ENCODE measurements at places on chromosomes 3 and 15.

- no peak for DNase-seq
Measured at GRCh38 chr15:77695961-77696582, 63.4 kb upstream of the LINGO1 start.

DNA sequence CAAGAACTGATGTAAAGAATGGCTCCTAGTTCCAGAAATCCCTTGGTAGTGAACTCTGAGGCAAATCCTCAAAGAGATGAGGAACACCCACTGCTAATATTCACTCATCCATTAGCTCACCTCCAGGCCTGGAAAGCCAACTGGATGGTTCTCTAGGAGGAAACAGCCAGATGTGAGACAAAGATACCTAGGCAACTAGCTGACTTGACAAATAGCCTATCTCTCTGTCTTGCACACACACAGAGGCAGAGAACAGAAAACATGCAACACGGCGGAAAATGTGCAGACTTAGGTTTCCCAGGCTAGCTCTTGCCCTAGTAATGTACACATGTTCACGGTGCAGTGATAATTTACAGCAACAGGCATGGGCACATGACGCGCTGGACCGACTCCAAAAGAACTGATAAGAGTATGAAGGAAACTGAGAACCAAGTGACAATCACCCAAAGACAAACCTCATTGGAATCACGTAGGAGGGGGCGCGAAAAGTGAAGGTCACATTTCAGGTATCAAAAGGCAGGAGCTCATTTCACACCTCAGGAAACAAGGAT is 318.1 kb downstream of the FOXP1 start:
- DNase-seq: no peak

DNA sequence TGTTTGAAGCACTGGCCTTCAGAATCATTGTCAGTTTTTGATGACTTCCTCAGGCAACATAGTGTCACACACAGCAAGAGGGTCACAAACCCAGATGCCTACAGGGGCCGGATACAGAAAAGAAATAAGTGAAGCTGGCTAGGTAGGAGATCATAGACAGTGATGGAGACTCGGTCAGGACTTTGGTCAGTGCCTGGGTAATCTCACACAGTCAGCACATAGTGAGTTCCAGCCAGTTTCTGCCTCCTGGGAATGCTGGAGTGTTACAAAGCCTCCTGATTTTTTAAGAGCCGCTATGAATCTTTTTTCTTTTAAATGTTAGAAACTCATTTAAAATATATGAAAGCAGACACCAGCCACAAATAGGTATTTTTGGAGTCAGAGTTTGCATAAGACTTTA is 399.1 kb downstream of the IL5RA start:
- no peak for DNase-seq

DNA sequence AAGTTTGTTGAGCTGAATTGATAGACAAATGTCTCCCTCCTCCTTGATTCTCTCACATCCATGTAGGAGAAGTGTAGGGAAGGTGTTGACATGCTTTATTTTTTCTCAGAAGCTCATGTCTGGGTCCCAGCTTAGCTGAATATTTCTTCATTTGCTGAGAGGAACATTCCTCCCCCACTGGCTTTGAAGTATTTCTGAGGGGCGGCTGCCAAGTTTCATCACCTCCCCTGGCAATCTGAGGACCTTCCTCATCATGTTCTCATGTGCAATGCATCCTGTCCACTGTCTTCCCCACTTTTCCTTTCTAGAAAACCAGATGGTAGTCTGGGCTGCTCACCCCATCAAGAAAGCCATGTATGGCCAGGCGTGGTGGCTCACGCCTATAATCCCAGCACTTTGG is 168.9 kb upstream of the RGMA start:
- no peak for DNase-seq

DNA sequence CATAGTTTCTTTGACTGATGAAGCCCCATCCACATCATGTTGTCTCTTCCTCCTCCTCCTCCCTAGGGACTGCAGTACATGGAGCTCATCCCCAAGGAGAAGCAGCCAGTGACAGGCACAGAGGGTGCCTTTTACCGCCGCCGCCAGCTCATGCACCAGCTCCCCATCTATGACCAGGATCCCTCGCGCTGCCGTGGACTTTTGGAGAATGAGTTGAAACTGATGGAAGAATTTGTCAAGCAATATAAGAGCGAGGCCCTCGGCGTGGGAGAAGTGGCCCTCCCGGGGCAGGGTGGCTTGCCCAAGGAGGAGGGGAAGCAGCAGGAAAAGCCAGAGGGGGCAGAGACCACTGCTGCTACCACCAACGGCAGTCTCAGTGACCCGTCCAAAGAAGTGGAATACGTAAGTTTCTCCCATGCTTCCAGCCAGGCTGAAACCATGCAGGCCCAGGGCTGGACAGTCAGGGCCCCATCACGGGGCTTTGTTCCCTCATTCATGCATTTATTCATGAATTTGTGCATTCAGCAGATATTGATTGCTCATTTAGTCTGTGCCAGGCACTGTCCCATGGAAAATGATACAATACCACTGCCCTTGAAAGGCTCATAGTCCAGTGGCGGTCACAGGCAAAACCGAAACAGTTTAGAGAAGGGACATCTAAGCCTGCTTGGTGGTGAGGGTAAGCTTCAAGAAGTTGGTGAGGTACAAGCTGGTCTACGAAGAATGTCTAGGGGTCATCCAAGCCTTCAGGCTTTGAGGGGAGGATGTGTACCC is 47.1 kb downstream of the LMCD1 start:
- no peak for DNase-seq

DNA sequence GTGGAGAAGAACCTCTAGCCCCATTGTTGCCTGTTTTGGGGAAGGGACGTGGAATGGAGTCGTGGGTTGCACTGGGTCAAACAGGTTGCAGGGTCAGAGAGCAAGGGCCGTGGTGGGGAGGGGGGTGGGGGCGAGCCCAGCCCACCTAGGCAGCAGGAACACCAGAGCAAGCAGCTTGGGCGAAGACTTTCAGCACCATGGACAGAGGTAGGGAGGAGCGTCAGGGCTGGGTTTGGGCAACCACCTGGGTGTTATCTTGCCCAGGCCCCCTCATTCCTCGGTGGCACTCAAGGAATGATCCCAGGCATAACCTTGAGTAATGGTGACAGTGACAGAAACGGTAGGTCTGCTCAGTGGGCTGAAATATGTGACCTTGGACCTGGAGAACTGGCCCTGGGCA is 45.9 kb upstream of the TMEM115 start:
- peak; percentile 6 for DNase-seq

- no peak for DNase-seq
Measured at GRCh38 chr3:65978116-65978515, 60.6 kb downstream of the MAGI1 start.

GRCh38 chr3:124694486-124694885 is 35.8 kb upstream of the UMPS start:
- DNase-seq: no peak

DNA sequence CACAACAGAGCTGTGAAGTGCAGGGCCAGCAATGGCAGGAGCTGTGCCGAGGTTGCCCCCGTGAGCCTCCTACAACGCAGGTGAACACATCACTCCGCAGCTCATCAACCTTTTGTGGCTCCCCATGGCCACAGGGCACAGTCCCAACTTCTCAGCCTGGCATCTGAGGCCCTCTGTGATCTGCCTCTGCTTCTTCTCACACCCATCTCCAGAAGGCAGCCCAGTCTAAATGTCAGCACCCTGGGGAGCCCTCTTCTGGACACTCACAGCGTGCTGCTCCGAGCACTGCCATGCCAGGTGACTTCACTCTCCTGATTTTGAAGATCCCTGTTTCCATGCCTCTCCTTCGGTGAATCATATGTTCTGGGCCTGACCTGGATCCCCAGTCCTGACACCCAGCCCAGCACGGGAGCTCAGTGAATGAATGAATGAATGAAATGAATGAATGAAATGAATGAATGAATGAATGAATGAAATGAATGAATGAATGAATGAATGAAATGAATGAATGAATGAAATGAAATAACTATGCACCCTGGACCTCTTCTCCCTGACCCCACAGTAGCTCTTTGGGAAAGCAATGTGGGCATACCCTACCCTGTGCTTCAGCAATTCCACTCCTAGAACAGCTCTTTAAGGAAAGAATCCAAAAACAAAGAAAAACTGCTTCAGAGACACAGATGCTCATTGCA is 17.9 kb upstream of the SKIC8 start:
- DNase-seq: no peak

GRCh38 chr3:9986230-9986725 is 363 bp downstream of the EMC3 start:
- DNase-seq: no peak

DNA sequence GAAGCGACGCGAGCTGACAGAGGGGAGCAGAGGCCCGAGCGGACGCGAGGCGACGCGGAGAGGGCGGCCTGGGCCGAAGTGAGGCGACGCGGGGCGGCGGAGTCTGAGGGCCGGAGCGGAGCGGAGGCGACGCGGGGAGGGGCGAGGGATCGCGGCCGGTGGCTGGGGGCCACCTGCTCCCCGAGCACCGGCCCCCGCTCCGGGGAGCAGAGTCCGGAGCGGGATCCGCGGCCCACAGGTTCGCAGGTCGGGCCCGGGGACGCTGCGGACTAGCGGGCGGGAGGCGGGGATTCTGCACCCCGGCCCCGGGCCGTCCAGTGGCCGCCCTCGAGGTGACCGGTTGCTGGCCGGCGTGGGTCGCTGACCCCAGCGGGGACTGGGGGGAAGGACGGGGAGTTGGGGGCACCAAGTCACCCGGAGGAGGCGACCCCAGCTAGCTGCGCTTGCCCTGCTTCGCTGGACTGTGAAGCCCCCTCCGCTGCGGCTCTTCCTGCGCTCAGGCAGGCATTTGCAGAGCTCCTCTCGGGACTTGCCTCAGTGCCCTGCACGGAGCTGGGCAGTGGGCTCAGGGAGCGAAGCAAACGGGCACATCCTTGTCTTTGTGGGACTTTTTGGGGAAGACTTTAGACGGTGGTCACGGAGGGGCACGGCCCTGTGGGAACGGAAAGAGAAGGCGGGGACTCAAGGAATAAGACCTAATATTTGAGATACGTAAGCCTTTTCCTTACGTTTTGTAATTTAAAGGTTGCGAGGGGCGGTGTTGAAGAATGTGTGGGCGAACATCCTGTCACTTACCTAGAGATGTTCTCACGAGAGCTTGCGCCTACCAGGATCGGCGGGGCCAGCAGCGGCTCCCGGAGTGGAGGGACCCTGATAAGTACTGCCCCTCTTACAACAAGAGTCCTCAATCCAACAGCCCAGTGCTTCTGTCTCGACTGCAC is 566 bp downstream of the HMCES start:
- DNase-seq: peak; percentile 58

DNA sequence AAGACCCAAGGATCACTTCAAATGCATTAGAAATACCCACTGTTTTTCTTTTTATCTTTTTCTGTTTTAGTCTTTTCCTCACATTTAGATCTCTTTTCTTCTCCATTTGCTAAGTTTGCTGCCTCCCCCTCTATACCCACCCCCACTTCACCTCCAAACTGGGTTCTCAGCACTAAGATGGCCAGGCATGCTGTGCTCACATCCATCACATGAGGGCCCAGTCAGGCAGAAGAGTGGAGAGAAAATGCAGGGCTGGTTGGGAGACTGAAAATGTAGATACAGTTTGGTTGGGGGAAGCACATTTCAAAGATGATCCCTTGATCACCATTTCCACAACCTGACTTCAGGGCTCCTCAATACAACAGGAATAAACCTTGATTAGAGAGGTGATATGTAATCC is 8.7 kb downstream of the GAP43 start:
- no peak for DNase-seq

DNA sequence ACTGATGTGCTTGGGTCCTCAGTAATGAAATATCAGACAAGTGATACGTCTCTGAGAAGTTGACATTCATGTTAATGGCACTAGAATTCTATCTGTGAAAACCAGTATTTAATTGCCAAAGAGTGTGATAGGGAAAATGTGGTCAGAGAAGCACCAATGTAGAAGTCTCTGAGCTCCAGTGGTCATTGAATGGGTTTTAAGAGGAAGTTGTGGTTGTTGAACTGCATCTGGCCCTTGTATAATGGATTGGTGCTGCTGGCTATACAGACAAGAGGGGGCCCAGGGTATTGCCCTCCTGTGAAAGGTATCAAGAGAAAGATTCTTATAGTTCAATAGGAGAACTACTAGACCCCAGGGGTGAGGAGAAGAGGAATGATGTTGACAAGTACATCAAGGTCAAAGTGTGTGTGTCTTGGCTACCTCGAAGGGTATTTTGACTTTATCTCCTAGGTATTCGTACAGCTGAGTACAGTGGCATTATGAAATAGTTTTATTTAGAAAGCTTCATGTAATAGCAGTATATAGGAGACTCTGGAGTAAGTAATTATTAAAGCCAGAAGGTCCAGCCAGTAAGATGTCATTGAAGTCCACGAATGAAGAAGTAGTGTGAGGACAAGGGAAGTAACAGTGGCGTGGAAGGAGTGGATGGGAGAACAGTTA is 47.1 kb downstream of the CHD2 start:
- no peak for DNase-seq

DNA sequence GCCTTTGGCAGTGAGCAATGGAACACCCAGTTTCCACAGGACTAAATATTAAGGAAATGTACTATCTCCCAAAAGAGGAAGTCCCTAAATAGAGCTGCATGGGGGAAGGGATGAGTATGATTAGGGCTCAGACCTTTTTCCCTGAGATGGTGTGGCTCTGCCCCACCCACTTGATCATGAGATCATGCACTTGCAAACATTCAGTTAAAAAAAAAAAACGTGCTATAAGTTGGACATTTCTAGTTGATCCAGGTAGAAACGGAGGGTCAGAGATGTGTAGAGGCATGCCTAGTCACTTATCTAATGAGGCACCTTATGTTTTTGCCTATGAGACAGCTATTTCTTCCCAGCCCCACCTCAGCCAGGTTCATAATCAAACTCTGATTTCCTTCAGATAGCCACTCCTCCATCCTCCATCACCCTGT is 24.5 kb upstream of the SSR3 start:
- DNase-seq: no peak

- no peak for DNase-seq
Measured at GRCh38 chr15:60679256-60679655, 200.3 kb upstream of the ICE2 start.

DNA sequence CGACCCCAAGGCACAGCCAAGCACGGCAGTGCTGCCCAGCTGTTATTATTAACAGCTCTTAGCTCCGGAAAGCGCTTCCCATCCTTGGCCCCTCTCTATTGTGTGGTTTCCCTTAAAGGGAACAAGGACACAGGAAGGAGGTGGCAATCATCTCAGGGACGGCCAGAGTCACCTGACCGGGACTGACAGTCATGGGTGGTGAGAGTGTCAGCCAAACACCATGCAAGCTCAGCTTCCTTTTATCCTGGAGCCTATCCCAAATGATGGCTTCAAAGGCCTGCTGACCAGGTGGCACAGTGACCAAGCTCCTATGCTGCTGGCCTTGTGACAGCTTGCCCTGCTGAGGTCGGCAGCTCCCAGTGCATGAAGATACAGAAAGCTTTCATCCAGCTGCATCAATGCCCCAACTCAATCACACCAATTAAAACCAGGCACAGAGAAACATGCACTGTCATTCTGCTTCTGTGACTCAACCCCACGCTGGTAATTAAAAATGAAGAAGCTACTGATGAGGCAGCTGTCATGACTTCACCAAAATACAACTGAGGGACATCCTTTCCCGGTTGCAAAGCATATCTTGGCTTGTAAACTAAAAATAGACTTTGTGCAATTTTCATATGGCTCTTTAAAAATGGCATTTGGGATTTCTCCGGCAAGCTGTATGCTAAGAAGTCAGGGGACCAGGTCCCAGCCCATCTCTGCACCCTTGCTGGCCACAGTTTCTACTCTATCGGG is 34.0 kb downstream of the PCSK6 start:
- DNase-seq: no peak
